Keratinocyte (primary cell): ENCODE measurements at places on chromosomes 4 and X. TPM values are rescaled to one million over a fixed set of nuclear protein-coding genes. Genes with fewer than 3 reads are reported as not detected.

GRCh38 chrX:110584083-110584482, 211.5 kb downstream of the CHRDL1 start:
- DNase-seq = no peak

- DNase-seq = no peak
Measured at GRCh38 chrX:154653048-154653401, 354 bp downstream of the CTAG2 start.

GRCh38 chr4:111754003-111754402, 391.3 kb upstream of the FAM241A start:
- no peak for DNase-seq

- DNase-seq = no peak
Measured at GRCh38 chr4:38768968-38769394, 13.8 kb downstream of the TLR10 start.

DNA sequence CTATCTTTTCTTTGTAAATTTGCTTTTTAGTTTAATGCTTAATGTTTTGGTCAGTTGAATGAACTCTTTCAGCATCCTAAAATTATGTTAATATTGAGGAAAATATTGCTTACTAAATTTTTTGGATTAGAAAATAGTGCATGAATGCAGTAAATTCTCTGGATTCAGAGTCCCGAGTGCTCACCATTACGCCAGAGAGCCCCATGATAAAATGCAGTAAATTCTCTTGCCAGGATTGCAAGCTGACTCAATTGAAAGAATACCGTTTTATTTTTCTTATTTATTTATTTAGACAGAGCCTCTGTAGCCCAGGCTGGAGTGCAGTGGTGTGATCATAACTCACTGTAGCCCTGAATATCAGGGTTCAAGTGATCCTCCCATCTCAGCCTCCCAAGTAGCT, 60.9 kb upstream of the ENPEP start:
- no peak for DNase-seq

DNA sequence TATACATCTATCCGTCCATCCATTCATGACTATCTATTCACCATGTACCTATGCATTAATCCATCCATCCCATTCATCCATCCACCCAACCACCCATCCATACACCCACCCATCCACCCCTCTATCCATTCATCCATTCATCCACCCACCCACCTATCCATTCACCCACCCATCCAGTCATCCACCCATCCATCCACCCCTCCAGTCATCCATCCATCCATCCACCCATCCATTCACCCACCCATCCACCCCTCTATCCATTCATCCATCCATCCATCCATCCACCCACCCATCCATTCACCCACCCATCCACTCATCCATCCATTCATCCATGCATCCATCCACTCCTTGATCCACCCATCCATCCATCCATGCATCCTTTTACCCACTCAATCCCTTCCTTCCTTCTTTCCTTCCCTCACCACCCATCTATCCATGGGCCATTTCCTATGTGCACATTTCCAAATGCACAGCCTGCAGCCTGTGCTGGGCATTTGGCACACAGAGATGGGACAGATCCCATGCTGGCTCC, 100.8 kb upstream of the ADRA2C start:
- DNase-seq = no peak

DNA sequence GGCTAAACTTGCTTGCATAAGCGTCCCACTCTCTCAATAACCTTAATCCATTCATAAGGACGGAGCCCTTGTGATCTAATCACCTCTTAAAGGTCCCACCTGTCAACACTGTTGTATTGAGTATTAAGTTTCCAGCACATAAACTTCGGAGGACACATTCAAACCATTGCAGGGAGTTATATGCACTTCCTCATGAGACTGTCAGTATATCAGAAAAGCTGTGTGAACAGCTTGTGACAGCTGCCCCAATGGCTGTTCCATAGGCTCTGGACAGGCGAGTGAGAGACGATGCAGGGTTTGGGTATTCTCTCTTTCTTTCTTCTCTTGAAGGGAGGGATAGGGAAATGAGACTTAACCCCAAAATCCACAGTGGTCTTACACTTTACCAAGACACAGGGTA, 64.2 kb upstream of the RPL34 start:
- no peak for DNase-seq

DNA sequence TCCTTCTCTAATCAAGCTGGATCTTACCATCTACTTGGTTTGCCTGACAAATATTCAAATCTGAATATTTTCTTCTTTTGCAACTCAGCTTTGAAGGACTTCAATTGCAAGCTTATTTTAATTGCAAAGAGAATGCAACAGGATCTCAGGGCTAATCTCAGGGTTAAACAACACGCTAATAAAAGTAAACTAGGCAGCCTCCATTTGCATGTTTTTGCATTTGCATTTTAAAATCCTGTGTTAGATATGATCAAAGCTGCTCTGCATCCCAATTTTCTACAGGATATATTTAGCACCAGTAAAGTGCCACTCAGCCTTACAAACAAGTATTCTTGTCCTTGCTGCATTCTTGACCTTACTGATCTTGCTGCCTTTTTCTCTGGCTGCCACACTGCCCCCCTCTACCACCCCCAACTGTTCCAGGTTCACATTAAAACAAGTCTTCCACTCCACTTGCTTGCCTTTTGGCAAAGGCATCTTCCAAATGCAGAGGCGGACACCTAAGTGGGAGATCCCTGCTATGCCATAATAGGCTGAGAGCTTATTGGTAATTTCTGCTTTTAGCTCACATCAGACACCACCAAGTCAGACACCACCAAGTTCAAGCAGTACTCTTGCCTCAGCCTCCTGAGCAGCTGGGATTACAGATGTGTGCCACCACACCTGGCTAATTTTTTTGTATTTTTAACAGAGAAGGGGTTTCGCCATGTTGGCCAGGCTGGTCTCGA, 48.1 kb downstream of the GPRIN3 start:
- DNase-seq = no peak

- no peak for DNase-seq
Measured at GRCh38 chr4:163621821-163622220, 127.3 kb downstream of the TMA16 start.

- DNase-seq = no peak
Measured at GRCh38 chrX:135513130-135513515, 7.3 kb upstream of the INTS6L start.

DNA sequence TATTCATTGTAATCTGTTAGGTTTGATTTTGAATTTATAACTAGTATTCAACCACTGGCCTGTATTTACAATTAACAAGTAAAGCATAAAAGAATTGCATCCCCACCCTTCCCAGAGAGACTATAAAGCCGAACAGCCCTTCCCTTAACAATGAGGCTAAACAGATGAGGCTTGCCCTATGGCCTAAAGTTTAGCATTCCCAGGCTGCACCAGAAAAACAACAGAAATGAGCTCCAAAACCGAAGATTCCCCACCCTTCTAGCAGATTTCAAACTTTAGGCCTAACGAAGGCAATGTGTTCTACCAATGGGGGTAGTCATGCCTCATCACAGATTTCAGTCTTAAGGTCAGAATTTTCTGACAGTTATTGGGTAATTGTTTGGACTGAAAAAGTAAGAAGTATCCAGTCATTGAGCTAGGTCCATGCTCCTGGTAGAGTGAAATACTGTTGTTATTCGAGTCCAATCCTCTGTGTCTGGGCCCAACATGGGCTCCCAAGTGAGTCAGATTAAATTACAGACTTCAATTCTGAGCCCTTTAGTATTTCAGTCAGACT, 197.6 kb downstream of the ANTXR2 start:
- no peak for DNase-seq

DNA sequence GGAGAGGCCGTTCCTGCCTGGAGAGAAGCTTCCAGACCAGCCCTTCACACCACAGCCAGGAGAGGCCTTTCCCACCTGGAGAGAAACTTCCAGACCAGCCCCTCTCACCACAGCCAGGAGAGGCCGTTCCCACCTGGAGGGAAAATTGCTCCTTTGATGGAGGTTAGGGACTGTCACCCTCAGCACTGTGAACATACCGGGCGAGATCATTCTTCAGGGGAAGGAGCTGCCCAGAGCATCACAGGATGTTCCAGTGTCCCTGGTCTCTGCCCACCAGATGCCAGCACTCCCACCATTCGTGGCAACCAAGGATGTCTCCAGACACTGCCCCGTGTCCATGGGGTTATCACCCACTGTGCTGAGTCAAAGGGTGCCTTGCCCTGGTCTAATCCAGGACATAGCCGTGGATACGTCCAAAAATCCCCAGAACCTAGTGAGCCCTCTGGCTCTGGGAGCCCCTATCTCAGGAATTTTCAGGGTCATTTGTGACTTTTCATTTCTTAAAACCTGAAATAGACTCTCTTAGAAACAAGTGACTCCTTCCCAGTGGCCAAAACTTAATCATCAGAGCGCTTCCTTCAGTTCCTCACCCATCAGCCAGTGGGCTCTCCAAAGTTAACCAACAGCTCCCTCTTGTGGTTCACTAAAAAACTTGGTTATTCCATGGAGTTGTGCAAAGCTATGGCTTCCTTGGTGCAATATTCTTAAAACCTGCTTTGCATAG, 80.2 kb downstream of the CRMP1 start:
- peak; percentile 17 for DNase-seq

DNA sequence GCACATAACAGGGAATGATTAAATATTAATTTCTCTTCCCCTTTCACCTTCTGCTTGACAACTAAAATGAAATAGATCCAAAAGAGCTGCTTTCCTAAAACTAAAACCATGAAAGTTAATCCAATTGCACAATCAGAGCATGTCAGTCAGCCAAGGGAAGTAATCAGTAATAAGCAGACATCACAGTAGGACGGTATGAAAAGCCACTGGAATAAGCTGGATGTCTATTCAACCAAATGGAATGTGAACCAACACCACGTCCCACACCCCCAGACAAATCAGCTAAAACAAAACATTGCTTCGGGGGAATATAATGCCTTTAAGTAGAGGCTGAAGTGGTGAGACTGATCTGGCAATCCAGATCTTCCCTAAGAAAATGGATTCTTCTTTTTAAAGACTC, 859.4 kb upstream of the FTHL17 start:
- no peak for DNase-seq

GRCh38 chr4:71206763-71207162, 132.1 kb upstream of the SLC4A4 start:
- no peak for DNase-seq

- DNase-seq = no peak
Measured at GRCh38 chrX:13147147-13147546, 102.7 kb upstream of the FAM9C start.

- DNase-seq = no peak
Measured at GRCh38 chrX:150680974-150681373, 12.2 kb upstream of the MTMR1 start.

GRCh38 chrX:7092543-7092942, 55.0 kb upstream of the STS start:
- DNase-seq = no peak

DNA sequence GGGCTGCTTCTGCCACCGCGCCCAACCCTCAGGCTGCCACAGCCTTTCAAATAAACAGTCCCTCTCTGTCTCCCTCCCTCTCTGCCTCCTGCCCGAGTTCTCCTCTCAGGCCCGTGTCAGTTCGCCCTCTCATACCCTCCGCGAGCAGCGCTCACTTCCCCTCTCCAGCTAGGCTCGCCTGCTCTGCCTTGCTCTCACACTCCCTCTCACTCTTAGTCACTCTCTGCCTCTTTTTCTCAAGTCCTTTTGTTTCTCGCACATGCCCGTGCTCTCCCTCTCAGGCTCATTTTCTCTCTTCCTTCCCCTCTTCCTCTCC, 3.2 kb downstream of the EFNB1 start:
- DNase-seq = no peak

DNA sequence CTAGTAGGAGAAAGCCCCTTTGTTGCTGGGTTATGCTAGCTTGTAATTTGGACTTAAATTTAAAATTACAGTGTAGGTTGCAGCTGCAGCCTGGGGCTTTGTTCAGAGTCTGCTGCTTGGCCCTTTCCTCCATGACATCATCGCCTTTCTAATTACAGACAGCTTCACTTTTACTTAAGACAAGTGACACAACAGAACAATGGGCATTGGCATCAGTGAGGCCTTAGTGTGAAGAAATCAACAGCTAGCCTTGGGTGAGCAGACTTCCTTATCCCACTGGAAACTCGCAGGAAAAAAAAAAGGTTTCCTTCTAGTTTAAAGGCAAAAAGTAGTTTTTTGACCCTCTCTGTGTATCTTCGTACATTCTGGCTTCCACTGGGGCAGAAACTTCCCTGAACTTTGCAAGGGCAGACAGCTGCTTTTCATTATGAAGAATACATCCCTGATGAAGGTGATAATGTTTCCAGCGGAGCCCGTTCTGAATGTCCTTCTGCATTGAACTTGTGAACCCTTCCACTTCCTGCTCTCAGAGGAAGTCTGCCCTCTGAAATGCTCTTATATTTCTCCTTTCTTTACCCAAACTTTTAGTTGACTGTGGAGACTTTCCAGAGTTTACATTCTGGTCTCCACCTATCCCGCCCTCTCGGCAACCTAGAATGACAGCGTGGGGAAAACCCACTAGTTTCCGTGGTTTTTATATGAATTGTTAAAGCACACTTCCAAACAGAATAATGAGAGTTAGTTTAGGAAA, 123.2 kb upstream of the FAM9C start:
- DNase-seq = no peak

DNA sequence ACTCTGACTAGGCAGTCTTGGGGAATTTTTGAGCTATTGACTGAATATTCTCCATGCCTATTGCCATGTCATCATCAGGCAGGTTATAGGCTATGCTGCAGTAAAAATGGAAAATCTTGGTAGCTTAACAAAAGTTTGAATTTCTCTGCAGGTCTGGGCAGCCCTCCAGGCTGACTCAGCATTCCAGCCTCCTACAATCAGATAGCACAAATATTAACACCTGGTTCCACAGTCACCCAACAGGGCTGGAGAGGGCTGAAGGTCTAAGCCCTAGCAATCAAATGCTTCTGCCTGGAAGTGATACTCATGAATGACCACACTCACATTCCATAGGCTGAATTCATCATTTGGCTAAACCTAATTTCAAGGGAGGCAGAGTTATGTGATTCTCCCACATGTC, 9.6 kb upstream of the PPP3CA start:
- peak; percentile 97 for DNase-seq

DNA sequence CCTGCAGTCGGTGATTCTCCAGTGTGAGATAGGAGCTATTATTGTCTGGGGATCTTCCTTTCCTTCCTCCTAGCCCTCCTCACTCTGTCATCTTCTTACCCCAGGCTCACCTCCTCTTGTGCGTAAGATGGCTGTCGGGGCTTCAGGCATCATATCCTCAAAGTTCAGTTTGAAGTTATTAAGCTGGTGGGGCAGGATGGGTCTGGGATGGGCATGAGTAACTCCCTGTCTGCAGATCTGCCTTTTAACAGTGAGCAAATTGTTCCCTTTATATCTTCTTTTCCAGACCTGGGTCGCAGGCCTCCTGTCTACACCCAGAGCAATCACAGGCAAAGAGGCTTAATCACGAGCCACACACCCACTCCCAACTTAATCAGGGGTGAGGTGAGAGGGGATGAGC, 900 bp upstream of the MTMR1 start:
- no peak for DNase-seq

GRCh38 chr4:186752325-186752724, 28.7 kb upstream of the FAT1 start:
- DNase-seq = no peak

- no peak for DNase-seq
Measured at GRCh38 chr4:142124874-142125273, 488.5 kb downstream of the IL15 start.

Gene MGARP
- polyA plus RNA-seq = 0.58 to 0.99 TPM (median 0.94 TPM) in 3 replicates

Gene RRH
- 0.09 to 0.20 TPM (median 0.15 TPM) in 3 replicates for polyA plus RNA-seq

Gene PNMA3
- polyA plus RNA-seq = 0.03 TPM in 1 of 3 replicates, not detected in the others

Gene ATG4A
- polyA plus RNA-seq = 14.5 to 19.3 TPM (median 16.5 TPM) in 3 replicates

Gene PPP1R3F
- 0.29 to 1.4 TPM (median 0.62 TPM) in 3 replicates for polyA plus RNA-seq

Gene ZAR1
- polyA plus RNA-seq = not detected in 3 replicates

Gene NCAPG
- 1.8 to 18.0 TPM (median 8.8 TPM) in 3 replicates for polyA plus RNA-seq

Gene PTTG2
- not detected in 3 replicates for polyA plus RNA-seq

Gene GABRQ
- polyA plus RNA-seq = 0.02 to 0.12 TPM (median 0.08 TPM) in 3 replicates

Gene LINC00632
- 2.2 to 4.5 TPM (median 3.0 TPM) in 3 replicates for polyA plus RNA-seq

Gene CETN2
- 54.7 to 69.0 TPM (median 55.5 TPM) in 3 replicates for polyA plus RNA-seq

Gene FAAH2
- polyA plus RNA-seq = 1.1 to 2.1 TPM (median 1.7 TPM) in 3 replicates

Gene HMGN5
- polyA plus RNA-seq = 1.7 to 2.2 TPM (median 1.9 TPM) in 3 replicates

Gene ZNF674
- 1.4 to 2.7 TPM (median 2.1 TPM) in 3 replicates for polyA plus RNA-seq

Gene CAPN6
- polyA plus RNA-seq = 0.03 to 0.06 TPM (median 0.03 TPM) in 3 replicates
